ENCODE measurements at places on chromosomes 7 and 10.

DNA sequence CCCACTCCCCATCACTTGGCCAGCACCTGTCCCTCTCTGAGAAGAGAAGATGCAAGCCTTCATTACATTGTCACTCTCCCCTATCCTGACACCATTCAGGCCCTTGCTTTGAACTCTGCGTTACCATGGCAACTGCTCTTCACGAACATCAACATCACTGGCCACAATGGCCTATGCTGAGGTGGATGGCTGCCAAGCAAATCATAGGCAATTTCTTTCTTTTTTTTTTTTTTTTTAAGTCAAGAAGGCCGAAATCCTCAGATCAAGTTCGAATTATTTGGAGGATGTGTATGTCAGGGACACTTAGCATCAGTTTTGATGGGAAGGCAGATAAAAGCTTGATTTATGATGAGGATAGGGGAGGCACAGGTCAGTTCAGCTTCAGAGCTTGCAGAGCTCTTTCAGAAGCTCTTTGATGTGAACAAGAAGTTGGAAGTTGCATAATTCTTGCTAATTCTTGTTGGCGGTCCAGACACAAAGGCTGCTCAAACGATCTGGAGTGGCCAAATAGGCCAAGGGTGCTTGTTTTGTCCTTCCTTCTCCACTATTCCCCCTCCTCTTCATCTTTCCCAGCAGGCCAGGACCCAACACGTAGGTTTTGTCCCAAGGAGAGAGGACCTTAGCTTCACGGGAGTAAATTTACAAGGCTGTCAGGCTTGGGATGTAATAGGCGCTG is 179.9 kb upstream of the NPVF start:
- DNase-seq: no peak

GRCh38 chr10:110774069-110775019 is 97.4 kb upstream of the PDCD4 start:
- peak; percentile 26 for DNase-seq

- no peak for DNase-seq
Measured at GRCh38 chr10:80194373-80195045, 10.8 kb downstream of the ANXA11 start.

GRCh38 chr10:14466257-14466656 is 135.5 kb upstream of the FRMD4A start:
- DNase-seq: no peak

- DNase-seq: no peak
Measured at GRCh38 chr7:69651101-69651590, 52.9 kb downstream of the AUTS2 start.

- DNase-seq: no peak
Measured at GRCh38 chr10:103451091-103451813, 918 bp downstream of the CALHM2 start.

DNA sequence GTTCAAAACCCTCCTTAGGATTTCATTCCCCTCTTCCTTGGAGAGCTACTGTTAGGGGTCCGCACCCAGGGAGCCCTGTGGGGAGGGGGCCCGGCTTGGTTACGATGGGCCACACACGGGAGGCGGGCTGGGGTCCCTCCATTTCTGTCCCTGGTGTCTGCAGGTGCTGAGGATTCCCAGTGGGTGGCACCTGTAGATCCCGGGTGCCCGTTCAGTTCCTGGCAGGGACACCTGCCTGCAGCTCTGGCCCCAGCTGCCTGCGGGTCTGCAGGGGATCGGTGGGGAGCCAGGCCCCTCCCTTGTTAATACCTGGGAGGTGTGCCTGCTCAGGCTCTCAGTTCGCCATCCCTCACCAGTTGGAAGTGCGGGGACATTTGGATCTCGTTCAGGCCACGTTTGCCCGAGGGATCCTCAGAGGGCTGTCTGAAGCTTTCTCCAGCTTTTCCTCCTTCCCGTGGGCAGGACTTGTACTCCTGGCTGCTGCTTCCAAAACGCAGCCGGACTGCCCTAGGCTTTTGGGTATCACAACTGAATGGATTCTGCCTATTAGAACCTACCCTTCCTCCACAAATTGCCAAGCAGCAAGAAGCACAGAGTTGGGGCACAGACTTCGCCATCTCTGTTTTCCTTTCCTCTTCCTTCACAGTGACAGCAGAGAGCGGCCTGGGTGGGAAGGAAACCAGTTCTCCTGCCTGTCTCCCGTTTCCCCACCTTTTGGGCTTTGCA is 22.3 kb upstream of the IL15RA start:
- no peak for DNase-seq

GRCh38 chr7:150867605-150868004 is 15.3 kb downstream of the AOC1 start:
- no peak for DNase-seq

GRCh38 chr10:32273336-32273735 is 73.6 kb downstream of the EPC1 start:
- DNase-seq: no peak

GRCh38 chr7:76187272-76187671 is 14.4 kb upstream of the SRRM3 start:
- DNase-seq: no peak

DNA sequence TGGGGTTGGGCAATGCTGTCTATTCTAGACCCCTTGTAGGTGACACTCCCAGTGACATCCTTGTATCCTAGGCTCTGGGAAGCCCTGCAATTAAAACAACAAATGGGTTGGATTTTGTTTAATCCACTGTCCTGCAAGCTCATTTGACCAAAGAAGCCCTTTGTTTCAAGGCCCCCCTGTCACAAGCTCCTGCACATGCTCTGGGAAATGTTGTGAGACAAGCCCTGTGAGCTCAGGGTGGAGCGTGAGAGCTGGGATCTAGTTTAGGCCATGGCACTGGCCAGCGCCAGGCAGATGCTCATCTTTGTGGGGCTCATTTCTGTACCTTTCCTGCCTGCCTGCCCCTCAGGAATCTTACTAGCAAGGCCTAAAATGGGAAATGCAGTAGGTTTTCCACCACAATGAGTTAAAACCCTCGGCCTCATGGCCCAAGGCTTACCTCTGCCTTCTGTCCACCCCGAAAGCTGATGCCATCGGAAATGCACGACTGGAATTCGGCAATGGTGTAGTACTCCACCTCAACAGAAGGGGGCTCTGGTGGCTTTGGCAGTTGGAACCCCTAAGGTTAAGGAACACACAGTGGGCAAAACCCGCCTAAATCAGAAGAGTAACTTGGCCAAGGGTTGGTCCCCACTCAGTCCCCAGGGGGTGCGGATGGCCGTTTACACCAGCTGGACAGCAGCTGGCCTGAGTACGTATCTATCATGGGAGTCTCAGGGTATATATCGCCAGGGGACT is 112.0 kb downstream of the NEURL1 start:
- DNase-seq: no peak

DNA sequence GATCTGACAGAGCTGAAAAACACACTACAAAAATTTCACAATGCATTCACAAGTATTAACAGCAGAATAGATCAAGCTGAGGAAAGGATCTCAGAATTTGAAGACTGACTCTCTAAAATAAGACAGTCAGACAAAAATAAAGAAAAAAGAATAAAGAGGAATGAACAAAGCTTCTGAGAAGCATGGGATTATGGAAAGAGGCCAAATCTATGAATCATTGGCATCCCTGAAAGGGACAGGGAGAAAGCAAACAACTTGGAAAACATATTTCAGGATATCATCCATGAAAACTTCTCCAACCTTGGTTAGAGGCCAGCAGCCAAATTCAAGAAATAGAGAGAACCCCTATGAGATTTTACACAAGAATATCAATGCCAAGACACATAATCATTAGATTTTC is 804.8 kb upstream of the IGFBP3 start:
- DNase-seq: no peak

DNA sequence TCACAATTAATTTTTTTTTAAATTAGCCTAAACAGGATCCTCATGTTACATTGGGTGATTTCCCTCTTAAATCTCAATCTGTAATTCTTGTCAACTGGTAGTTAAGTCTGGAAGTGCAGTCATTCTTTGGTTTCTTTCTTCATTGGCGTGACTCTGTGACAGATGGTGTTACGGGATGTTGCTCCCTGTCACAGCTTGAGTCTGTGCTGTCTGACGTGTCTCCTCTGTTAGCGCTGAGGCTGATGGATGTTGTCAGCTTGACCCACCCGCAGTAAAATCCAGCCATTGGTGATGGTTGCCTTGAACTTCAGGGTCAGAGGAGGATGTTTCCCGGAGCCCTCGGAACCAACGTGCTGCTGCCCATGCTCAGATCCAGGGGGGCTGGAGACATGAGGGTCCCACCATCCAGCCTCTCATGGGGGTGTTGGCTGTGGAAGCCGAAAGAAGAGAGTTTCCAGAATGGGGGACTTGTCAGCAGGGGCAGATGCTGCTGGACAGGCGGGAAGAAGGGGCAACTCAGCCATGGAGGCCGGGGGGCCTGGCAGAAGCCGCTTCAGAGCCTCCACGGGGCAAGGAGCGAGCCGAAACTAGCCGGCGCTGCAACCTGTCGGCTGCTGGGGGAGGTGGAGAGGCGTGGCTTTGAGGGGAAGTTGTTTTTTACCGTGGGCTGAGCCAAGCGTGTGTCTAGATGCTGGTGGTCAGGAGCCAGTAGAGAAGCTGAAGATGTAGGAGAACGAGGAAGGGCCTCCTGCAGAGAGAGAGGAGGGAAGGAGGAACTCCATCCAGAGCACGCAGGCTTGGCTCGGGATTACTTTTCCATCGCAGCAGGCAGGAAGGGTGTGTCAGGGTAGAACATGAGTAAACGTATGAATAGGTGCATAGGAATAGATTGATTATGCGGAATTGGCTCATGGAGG is 3.5 kb downstream of the SUN1 start:
- no peak for DNase-seq

DNA sequence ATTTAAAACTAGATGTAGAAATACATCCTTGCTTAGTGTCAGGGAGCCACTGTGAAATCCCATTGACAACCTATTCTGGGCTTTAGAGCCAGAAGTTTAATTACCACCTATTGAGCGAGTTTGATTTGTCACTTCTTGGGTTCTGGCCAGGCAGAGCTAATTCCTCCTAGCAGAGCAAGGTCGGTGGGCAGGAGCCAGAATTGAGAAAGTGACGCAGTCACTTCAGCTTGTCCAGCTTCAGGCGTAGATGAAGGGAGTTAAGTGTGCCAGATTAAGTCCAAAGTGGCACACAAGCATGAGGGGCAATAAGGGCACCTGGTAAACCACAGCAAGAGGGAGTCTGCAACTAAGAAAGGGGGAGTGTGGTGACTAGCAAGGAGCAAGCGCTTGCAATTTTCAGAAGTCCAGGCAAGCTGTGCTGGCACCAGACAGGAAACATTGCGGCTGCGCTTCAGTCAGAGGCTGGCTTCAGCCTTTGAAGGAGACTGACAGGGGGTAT is 119.4 kb downstream of the ST7 start:
- DNase-seq: no peak

- DNase-seq: no peak
Measured at GRCh38 chr7:127287133-127287532, 34.4 kb upstream of the GRM8 start.

- no peak for DNase-seq
Measured at GRCh38 chr7:84879570-84880325, 307.1 kb downstream of the SEMA3D start.

DNA sequence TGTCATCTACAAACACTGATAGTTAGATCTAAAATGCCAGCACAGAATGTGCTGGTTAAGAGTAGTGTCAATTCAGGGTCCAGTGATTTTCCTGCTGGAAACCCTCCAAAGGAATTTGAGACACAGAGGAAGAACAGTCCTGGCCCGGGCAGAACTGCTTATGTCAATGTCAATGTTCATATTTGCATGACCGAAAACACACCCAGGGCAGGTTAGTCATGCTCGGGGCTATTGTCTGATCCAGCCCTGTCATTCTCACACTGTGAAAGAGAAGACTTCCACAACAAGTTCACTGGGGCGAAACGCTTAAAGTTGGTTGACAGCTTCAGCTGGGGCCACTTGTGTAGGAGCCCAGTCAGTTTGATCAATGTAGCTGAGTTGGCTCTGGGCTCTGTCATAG is 139.3 kb downstream of the C1GALT1 start:
- DNase-seq: no peak

GRCh38 chr7:107330478-107330877 is 139.4 kb upstream of the GPR22 start:
- no peak for DNase-seq

GRCh38 chr7:47536661-47537611 is 45.0 kb downstream of the TNS3 start:
- DNase-seq: peak; percentile 58

GRCh38 chr10:103802081-103802480 is 53.3 kb downstream of the SH3PXD2A start:
- DNase-seq: no peak

- no peak for DNase-seq
Measured at GRCh38 chr7:96663871-96664445, 45.7 kb downstream of the SEM1 start.

DNA sequence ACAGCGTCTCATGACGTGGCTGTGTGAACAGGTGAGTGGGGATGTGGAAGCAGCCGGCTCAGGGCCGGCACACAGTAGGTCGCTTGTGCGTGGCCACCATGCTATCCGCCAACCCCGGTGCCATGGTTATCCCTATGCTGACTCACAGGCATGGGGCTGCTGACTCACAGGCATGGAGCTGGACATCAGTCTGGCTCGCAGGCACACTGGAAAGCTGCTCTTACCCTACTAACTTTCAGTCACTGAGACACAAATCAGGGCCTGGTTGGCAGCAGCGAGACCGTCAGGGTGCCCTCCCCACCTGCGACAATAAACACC is 341.9 kb downstream of the PTPRN2 start:
- DNase-seq: no peak

GRCh38 chr10:113765910-113766309 is 14.4 kb downstream of the PLEKHS1 start:
- DNase-seq: no peak

- DNase-seq: no peak
Measured at GRCh38 chr10:48885376-48885775, 54.3 kb downstream of the LRRC18 start.

DNA sequence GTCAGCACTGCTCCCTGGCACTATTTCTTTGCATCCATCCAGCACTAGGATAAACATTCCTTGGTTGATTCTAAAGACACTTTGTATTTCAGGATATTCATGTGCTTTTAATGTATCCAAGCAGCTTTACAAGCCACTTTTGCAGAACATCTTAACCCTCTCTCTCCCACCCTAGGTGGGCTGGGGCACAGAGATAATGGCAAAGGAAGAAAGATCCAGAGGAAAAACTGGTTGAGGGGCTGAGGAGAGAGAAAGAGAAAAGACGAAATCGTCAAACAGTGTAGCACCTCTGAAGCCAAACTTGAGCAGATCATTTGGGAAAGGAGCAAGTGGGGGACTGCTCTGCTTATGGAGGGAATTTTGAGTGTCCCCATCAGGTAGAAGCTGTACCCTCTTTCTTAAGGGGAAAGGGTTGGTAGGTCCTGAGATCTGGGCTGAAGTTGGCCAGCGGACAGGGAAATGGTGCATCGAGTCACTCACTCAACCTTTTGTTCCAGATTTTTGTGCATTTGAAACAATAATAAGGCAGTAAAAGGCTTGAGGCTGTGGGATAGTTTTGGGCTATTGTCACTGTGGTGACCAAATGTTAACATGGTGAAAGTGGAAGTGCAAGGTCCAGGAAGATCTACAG is 4.2 kb upstream of the HOXA13 start:
- no peak for DNase-seq

- no peak for DNase-seq
Measured at GRCh38 chr7:43750016-43750887, 8.2 kb upstream of the BLVRA start.
